ENCODE measurements at places on chromosomes 2 and 18. TPM values are rescaled to one million over a fixed set of nuclear protein-coding genes. Genes with fewer than 3 reads are reported as not detected.

The DNAH6 gene
- total RNA-seq = not detected

The COL4A3 gene
- 0.65 TPM for total RNA-seq

The FZD7 gene
- total RNA-seq = 6.9 TPM

The TFCP2L1 gene
- total RNA-seq = 0.74 TPM

The REEP1 gene
- 1.3 TPM for total RNA-seq

The SLC9A2 gene
- total RNA-seq = 3.2 TPM

The CRYGD gene
- not detected for total RNA-seq

The SERPINB10 gene
- total RNA-seq = not detected

The KRTCAP3 gene
- 0.71 TPM for total RNA-seq

The SERPINB13 gene
- total RNA-seq = not detected

The PDE6D gene
- total RNA-seq = 22.1 TPM

The MYO3B gene
- not detected for total RNA-seq

The UNC50 gene
- 47.8 TPM for total RNA-seq

The DCDC2C gene
- total RNA-seq = 0.36 TPM

The SH2D6 gene
- 0.43 TPM for total RNA-seq

The PRKD3 gene
- total RNA-seq = 12.6 TPM

Data from A549 treated with CpdA at 1 μM for 4 hours (cell line).